ENCODE measurements at places on chromosomes 3 and 15.

GRCh38 chr15:84862214-84862975, 22.1 kb upstream of the SLC28A1 start:
- no peak for DNase-seq

- DNase-seq = no peak
These were observed 300.5 kb upstream of the MME start for GRCh38 chr3:154779571-154779970.

- DNase-seq = no peak
These were observed 34.7 kb downstream of the SPTSSB start for GRCh38 chr3:161336661-161337060.

- no peak for DNase-seq
These were observed 27.9 kb downstream of the MINDY4B start for GRCh38 chr3:150877303-150877702.

DNA sequence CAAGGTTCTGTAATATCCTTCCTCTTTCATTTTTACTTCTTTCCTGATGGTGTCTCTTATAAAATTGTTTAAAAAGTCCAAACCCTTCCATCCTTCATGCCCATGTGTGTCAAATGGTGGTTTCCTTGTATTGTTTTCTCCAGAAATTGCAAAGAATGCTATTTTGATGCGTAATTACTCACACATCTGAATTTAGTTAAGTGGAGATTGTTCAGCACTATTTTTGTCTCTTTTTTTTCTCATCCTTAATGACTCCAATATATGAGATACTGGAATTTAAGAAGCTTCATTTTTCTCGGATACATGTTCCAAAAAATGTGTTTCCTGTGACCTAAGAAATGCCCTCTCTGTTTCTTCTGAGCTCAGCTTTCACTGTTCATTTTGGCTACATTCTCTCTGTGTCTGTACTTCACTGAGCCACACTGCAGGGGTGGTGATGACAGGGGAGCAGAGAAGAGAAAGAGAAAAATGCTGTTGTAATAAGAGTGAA, 799.8 kb downstream of the DIPK2A start:
- DNase-seq = no peak

DNA sequence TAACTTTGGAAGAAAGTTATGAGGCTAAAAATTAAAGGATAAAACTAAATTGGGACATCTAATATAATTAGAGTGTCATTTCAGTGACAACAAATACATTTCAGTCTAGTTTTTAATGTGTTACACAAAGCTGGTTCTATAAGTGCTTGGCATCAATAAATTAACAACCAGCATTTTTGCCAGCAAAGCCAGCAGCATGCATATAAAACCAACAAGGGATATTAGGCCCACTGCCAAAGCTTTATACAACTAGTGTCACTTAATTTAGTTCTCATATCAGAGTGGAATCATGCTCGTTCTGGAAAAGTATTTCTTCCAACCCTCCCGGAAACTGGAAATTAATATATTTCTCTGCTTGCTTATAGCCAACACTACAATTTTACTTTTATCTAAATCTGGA, 88.8 kb downstream of the THBS1 start:
- no peak for DNase-seq

DNA sequence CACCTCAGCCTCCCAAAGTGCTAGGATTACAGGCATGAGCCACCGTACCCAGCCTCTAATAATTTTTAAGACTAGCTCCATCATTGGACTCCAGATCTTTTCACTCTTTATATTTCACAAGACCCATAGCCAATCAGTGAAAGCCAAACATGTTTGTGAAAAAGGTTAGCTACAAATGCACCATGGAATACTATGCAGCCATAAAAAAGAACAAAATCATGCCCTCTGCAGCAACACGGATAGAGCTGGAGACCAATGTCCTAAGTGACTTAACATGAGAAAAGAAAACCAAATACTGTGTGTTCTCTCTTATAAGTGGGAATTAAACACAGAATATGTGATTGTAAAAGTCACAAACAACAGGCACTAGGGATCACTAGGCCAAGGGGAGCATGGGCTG, 3.2 kb downstream of the SCAPER start:
- no peak for DNase-seq

- no peak for DNase-seq
These were observed 51.1 kb downstream of the SYNM start for GRCh38 chr15:99155961-99156443.

- DNase-seq = no peak
These were observed 11.9 kb downstream of the NPHP3 start for GRCh38 chr3:132710311-132710710.

DNA sequence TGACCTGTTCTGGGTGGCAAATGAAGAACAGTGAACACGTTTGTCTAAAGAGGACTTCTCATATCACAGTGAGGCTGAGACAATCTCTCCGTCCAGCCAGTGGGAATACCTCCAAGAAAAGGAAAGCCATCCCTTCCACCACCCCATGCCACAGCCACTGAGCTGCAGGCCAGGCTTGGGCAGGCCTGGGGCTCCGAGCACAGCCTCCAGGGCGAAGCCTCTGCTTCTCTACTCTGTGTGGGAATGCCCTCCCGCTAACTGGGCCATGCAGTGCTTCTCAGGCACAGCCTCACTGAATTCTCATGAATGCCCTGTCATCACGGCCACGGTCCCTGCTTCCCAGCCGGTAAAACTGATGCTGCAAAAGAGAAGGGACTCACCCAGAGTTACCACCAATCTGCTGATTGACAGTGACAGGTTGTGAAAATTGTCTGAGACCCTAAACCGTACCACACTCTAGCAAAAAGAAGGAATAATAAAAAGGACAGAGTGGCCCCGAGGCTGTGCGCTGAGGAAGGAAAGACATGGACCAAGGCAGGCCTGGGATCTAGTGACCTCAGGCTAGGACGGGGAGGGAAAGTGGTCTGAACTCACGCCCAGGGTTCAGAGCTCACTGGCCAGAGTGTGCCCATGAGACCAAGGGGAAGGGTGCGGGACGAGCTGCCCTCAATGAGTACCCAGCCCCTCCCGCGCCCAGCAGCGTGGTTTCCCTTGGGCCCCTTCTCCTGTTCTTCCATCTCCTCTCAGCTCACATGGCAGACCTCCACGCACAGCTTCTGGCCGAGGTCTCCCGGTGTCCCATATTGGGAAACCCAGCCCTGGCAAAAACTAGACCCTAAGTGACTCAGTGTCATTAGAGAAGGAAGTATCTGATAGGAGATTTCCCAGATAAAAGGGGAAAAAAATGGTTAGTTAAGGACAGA, 52.8 kb downstream of the DHX30 start:
- DNase-seq = no peak
